Stimulated activated CD4-positive, alpha-beta T cell treated with anti-CD3 and anti-CD28 coated beads, Interleukin-1b, Interleukin-23, amount 100 ng/mL, for 24 hours (primary cell): ENCODE measurements at places on chromosomes 1 and 21.

- DNase-seq: no peak
Measured at GRCh38 chr1:20702416-20702815, 15.4 kb downstream of the KIF17 start.

DNA sequence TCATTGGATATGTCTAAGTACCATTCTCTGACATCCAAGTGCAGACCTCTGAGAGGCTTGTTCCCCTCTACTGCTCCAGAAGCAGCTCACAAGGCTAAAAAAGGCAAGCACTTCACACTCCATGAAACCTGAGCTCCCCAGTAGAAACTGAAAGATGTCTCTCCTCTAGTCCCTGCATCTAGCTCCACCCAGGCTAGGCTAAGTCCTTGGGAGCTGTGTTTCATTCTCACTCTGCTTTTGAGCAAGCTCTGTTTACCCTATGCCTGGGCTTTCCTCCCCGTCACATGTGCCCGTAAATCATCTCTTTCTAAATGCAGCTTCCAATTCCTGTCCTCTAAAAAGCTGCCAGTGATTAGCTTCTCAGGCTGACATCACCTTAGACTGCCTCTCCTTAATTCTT is 39.0 kb downstream of the LRRC71 start:
- no peak for DNase-seq

DNA sequence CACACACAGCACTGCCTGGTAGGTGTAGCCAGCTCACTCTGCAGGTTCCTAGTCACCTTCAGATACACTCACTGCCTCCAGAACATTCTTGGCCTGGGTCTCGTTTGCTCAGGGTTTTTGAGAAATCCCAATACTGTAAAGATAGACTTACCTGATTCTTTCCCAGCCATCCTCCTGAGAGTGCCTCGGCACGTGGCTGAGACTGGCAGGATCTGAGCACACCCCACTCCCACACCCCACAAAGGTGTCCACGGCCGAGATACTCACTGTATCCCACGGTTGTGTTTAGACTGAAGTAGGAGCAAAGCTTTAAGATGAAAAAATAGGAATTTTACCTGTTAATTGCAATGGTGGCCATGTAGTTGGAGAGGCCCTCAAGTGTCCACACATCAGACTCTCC is 33.4 kb downstream of the SNAP47 start:
- no peak for DNase-seq

DNA sequence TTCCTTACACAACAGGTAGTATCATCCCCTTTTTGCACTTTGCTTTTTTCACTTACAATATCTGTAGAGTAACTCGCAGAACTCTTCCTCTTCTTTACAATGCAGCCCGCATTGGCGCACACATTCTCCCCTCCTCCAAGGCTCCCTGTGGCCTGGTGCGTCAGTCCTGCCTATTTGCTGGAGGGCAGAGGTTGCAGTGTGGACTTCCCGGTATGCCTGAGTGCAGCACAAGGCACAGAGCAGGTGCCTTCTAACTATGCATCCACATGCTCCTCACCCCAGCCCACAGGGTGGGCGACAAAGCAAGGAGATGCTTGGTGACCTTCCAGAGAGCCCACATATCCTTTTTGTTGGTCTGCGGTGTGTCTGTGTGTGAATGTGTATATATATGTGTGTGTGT is 53.3 kb downstream of the ARHGEF11 start:
- DNase-seq: no peak

DNA sequence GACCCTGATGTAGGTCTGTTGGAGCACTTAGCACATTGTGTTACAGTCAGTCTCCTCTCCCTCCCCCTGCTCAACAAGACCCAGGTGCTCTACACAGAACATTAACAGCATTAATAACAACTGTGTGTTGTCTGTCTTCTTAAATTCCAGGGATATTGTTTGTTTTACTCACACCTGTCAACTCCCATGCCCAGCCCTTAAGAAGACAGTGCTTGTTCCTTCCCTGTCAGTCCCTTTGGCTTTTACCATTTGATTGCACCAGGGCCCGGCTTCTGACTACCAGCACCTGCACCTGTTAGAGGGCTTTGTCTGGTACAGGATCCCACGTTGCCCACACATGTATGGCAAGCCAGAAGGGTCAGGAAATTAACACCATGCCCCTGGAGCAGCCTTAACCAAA is 11.7 kb downstream of the RIMKLA start:
- no peak for DNase-seq

DNA sequence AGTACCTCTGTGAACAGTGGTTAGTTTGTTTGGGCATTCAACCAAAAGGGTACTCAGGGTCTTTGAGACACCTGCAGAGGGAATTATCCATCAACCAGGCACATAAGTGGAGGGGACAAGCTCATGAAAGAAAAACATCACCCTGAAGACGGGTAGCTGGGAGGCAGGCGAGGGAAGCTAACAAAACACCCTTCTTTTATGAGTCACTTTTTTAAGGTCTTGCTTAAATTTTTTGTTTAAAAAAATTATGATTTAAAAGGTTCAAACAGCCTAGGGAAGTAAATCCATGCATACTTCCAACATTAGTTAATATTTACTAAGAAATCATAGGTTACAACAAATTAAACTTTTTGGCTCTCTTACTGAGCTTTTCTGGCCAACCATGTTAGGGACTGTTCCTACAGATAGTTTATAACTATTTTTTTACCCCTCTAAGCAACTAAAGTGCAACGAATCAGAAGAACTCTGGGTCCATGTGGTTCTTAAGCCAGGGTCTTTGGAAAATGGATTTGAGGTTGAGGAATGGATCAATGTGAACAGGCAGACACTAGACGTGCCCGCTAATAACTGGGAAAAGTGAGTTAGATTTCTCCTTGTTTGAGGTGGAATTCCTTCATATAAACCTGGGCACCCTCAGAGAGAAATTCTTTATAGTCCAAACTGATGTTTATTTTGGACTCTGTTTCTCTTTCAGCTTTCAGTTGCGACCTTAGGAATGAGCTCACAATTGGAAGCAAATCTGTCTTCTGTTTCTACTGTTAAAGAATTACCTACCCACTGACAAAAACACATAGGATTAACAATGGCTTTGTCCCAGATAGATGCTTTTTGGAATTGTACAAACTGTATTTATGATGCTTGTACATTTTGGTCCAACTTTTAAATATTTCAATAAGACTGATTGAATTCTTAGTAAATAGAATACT is 123.0 kb downstream of the LYPLAL1 start:
- no peak for DNase-seq

- no peak for DNase-seq
Measured at GRCh38 chr1:101191049-101191448, 45.8 kb upstream of the S1PR1 start.

GRCh38 chr21:35585155-35585554 is 475.2 kb downstream of the SETD4 start:
- DNase-seq: no peak

DNA sequence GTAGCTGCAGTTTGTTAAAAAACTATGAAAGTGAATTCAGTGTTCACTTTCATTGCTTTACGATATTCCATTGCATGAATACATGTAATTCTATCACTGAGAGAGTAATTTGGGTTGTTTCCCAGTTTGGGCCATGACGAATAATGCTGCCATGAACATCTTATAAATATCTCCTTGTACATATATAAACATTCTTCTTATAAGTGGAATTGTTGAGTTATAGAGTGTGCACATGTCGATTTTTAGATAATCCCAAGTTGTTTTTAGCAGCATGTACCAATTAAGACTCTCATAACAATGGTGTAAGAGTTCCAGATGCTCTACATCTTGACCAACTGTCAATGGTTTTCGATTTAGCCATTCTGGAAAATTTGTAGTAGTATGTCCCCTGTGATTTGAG is 40.9 kb downstream of the ALG6 start:
- DNase-seq: no peak

DNA sequence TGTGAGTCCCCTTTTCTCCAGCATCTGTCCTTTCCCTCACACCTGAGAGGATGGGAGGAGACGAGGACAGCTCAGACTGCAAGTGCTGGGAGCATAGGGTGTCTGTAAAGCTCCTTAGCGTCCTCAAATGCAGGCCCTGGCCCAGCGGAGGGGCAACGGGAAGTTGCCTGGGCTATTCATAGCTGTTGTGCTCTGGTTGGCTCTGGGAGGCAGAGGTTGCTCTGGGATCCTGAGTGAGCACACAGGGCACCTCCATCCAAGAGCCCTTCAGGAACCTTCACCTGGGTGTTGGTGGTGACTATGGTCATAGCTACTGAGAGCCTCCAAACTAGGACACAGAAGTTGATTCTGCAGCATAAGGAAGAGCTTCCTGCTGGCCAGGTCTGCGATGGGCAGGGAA is 2.6 kb downstream of the PADI1 start:
- DNase-seq: no peak

DNA sequence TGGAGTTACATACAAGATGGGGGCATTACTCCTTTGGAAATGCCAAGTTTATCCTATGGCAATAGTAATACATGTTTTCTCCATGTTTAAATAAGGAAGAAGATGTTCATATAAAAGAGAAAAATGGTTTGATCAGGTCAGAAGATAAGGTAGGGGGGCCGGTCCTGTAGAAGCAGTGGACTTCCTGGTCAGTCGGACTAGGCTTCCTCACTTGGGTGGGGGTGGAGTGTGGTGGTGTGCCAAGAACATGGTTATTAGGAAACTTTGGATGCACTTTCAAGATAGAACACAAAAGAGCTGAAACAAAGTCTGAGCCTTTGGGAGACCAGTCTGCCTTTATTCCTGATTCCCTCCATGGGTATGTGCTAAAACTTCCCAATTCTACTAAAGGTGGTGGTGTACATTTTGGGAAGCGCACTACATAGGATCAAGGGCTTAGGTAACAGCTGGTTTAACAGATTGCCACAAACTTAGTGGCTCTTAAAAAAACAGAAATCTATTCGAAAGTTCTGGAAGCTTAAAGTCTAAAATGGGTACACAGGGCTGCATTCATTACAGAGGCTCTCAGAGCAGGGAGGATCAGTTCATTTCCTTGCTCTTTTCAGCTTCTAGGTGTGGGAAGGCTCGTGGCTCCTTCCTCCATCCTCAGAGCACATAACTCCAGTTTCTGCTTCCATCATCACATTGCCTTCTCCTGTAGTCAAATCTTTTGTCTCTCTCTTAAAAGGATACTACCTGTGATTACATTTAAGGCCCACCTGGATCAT is 64.6 kb downstream of the KDM1A start:
- no peak for DNase-seq

- DNase-seq: no peak
Measured at GRCh38 chr1:90854397-90854924, 137.4 kb upstream of the BARHL2 start.

DNA sequence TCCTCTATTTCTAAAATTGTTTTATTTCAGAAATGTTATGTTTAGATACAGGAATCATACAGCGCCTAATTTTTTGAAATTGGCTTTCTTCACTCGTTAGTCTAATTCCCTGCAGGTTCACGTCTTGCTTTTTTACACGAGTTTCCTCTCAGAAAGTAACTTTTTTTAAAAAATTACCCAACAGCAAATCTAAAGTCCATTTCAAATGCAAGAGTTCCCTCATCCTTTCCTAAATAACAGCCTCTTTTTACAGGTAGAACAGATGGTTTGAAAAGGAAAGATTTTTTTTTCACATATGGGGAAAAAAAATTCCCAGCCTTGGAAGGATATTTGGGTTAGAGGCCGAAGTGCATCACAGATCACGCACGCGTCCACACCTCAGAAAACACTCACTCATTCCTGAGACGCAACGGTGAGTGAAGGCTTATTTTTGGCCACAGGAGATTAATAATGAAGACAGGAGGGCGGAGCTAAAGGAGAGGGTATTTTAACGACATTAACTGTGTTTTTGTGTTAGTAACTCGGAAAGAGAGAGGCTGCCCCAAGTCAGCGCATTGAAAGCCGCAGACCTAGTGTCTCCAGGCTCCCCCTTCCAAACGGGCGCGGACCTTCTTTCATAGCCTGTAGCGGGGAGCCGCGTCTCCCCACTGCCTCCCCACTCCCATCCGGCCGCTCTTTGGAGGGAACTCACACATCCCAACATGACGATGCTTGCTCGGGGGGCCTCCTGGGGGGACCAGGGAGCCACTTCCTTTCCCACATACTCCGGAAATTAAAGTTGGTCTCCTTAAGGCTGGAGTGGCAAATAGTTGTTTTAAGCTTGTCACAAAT is 969 bp upstream of the RIPK4 start:
- no peak for DNase-seq

- peak; percentile 43 for DNase-seq
Measured at GRCh38 chr1:205711105-205712048, 31.1 kb upstream of the SLC45A3 start.

GRCh38 chr1:225944951-225945350 is 3.9 kb upstream of the LEFTY2 start:
- DNase-seq: no peak

DNA sequence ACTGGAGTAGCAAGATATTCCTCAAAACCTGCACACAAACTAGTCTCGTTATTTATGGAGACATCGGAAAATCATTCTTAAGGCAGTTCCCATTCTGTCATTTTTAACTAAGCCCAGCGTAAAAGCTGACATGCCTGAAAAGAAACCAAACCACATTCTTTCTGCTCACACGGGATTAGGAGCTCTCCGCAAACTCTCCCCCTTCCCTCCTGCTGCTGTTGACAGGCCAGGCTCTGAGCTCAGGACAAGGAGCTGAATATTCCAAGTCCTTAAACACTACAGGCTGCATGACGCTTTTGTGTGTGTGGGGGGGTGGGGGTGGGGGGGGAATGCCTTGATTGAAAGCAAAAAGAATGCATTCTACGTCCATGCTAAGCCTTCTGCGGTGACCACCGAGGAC is 5.2 kb downstream of the OLIG1 start:
- DNase-seq: no peak

DNA sequence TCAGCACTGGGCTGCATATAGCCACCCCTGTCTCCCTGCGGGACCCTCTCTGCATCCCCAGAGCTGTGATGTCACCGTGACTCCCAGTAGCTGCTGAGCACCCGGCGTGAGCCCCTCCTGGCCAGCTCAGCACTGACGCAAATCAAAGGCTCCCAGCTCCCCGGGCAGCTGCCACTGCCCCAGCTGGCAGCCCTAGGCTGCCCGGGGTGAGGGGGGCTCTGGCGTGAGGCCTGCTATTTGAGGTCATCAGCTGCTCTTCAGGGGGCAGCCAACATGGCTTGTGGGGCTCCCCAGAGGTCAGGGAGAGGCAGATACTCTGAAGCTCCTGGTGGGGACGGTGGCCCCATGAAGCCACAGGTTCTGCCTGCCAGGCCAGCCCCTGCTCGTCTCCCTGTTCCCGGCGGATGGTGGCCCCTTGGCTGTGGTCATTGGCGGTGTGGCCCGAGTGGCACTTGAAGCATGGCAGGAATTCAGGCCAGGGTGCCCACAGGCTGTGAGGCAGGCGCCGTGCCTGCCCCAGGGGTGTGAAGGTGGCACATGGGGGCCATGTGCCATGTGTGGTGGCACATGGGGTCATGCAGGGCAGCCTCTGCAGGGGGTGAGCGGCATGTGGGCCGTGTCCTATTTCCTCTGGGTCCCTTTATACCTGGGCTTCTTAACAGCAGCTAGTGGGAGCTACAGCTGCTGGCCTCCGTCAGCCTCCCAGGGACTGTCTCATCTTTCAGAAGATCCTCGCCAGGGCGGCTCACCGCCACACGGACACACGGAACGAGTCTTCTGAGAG is 85.4 kb downstream of the SIK1 start:
- no peak for DNase-seq
